ENCODE measurements at places on chromosomes 7 and 10.

- no peak for DNase-seq
Observed at GRCh38 chr10:35908451-35908850, 266.4 kb upstream of the FZD8 start.

DNA sequence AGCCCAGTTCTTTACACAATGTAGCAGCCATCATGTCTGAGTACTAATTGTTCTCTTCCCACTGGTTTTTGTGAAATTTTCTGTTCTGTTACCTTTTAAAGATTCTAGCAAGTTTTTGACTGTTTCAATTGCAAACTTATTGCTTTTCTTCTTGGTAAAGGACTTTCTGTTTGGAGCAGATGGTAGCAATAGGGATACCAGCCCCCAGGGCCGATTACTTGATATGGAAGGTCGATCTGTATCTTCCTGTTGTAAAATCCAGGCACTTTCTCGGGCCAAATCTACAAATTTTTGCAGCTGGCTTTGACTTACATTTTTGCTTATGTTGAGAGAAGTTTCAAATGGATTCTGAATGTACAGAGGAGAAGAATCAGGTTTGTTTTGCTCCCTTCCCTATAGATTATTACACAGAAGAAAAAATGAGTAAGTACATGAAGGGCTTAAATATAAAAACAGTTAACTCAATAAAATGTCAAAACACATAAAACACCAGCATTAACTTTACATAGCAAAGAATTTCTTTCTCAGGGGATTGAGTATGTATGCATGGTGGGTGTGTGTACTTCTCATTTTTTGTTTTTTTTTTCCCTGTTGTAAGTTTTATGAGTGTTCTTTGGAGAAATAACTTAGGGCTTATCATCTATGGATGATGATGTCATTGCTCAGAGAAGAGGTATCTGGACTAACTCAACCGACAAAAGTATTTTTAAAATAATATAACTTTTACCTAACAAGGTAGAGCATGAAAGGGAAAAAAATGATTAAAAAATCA lies 35.3 kb downstream of the MTPAP start:
- DNase-seq: no peak

DNA sequence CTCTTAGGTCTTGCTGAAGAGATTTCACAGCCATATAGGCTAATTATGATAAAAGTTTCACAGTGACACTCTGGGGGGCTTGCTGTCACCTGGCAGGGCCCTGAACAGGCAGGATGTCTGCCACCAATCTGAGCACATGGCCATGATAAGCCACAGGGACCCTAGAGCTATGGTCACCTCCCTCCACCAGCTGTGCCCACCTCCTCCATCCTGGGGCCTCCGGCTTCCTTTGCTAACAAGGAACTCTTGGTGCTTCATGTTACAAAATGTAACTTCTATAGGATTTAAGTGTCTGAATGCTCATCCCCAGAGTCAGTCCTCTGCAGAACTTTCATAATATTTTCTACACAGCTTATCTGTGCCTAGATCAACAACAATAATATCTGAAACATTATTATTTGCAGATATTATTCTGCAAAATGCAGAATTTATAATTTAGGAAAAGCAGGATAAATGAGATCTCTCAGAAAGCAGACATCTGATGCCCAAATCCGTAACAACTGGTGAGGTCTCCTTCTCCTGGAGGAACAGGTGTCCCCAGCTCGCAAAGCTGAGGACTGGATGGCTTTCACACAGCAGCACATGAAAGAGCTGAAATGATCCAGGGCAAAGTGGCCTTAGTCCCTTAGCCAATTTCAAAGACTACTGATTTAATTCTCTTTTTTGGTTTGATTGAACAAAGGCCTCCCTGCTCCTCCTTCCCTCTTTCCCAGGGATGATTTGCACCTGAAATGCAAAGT lies 287.0 kb upstream of the AOAH start:
- DNase-seq: no peak

DNA sequence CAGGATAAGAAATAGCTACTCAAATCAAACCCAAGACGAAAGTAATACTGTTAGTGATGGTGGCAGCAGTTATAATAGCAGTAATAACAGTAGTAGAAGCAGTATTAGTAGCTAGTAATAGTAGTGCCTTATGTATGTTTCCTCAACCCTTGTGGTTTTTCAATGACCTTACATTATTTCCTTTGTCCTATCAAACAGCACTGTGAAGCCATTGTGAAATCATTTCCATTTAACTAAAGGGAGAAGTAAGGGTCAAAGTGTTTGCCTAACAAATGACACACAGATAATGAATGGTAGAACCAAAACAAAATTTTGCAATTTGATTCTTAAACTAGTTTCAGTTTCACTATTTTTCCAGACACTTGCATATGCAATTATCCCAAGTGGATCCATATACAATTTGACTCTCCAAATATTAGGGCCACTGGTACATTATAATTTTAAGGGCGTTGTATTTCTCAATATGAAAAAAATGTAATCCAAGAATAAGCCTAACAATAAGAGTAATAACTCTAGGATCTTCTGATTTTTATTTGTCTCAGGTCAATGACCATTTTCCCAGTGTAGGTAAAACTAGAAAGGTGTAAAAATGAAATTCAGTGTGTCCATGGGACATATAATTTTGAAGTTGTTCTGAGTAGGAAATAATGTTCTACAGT lies 33.7 kb upstream of the TMEM26 start:
- no peak for DNase-seq

DNA sequence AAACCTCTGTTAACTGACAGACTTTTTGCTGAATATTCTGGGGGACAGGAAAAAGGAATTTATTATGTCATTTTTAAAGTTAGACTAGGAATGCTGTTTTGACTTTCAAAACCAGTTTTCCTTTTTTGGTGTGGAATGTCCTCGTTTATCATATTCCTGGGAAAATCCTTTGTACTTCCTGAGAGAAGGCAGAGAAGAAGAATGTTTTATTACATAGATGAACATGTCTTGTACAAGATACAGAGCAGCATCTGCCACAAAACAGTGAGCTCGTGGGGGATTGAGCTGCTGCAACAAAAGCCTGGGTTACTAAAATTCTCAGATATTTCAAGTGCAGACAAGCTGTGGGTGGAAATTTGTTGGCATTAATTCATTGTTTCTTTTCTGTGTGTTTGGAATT lies 20.2 kb downstream of the MCU start:
- no peak for DNase-seq

- no peak for DNase-seq
Observed at GRCh38 chr7:2710286-2710655, 22.3 kb downstream of the AMZ1 start.

DNA sequence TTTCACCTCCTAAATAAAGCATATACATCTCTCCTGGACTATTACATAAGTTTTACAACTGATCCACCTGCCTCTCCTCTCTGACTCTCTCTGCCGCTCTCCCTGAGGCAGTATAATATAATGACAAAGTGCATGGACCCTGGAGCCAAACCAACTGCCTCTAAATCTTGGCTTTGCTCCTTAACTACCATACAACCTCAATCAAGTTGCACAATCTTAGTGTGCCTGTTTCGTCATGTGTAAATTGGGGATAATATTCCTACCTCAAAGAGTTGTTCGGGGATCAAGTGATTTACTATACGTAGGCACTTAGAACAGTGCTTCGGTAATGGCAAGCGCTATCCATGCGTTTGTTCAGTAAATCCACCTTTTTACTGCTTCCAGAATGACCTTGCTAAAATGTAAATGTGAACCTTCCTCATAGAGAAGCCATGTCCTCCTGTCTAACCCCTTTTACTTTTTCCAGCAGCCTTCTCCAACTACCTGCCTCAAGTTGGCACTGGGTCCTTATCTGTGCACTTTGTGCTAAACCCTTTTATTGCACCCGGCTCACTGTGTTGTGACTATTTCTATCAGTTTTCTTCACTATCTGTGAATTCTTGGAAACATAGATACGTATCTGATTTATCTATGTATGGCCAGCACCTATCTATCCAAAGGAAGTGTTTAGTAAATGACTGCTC lies 30.6 kb upstream of the DLD start:
- DNase-seq: no peak
